ENCODE measurements at places on chromosomes 12 and 14.

GRCh38 chr12:120879102-120879501, 25.1 kb downstream of the SPPL3 start:
- DNase-seq = no peak

DNA sequence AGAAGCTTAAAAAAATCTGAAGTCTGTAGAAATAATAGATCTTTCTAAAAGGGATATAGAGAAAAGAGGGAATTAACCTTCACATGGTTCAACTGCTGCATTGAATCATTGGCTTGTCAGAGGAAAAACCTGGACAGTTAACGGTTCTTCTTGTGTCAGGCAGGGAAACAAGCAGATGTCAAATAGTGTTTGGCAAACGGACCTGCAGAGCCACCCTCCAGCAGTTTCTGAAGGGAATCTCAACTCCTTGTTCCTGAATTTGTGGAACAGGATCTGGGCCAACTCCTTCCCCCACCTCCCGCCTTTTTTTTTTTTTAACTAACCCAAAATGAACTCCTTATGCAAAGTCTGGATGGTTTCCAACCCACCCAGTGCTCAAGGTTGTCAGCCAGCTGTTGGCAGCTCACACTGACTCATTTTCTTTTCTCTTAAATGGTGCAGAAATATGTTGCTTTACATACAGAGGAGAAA, 187.3 kb downstream of the CAND1 start:
- DNase-seq = no peak

DNA sequence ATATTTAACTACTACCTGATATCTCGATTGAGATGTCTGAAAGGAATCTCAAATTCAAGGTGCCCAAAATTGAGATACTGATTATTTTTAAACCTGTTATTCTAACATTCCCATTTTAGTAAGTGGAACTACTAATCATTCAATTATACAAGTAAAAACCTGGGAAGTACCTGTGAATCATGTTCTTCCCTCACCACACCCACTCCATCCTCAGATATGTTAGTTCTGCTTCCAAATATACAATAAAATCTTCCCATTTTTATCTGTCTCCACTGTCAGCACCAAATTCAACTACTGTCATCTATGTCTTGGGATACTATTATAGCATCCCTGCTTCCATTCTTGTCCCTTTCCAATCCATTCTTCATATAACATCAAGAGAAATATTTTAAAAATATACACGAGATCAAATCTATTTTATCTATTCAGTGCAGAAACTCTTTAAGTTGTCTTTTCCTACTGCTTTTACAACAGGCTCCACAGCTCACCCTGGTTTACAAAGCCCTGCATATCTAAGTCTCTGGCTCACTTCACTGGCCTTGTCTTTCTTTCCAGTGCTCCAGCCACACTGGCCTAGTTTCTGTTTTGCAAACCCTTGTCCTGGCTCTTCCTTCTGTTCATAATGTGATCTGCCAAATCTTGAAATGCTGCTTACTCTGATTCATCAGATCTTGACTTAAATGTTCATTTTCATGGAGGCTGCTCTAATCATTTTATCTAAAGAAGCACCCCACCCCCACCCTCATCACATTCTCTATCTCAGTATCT, 122.3 kb downstream of the PTPRR start:
- DNase-seq = no peak

GRCh38 chr12:67070604-67071003, 198.6 kb upstream of the CAND1 start:
- no peak for DNase-seq

- no peak for DNase-seq
Measured at GRCh38 chr12:124702736-124703135, 135.3 kb upstream of the NCOR2 start.

GRCh38 chr12:2117541-2117940, 64.8 kb downstream of the CACNA1C start:
- DNase-seq = no peak

GRCh38 chr12:42281278-42281677, 43.2 kb upstream of the YAF2 start:
- DNase-seq = no peak

GRCh38 chr14:99121319-99121875, 150.6 kb downstream of the BCL11B start:
- no peak for DNase-seq
